ENCODE measurements at places on chromosomes 2 and 18.

DNA sequence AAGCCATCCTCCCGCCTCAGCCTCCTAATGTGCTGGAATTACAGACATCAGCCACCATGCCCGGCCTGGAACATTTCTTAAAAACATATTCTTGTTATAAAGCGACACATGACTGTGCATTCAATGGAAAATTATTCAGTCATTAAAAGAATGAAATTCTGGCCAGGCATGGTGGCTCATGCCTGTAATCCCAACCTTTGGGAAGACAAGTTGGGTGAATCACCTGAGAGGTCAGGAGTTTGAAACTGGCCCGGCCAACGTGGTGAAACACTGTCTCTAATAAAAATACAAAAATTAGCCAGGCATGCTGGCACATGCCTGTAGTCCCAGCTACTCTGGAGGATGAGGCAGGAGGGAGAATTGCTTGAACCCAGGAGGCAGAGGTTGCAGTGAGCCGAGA is 21.6 kb upstream of the RPRD1A start:
- DNase-seq: no peak

DNA sequence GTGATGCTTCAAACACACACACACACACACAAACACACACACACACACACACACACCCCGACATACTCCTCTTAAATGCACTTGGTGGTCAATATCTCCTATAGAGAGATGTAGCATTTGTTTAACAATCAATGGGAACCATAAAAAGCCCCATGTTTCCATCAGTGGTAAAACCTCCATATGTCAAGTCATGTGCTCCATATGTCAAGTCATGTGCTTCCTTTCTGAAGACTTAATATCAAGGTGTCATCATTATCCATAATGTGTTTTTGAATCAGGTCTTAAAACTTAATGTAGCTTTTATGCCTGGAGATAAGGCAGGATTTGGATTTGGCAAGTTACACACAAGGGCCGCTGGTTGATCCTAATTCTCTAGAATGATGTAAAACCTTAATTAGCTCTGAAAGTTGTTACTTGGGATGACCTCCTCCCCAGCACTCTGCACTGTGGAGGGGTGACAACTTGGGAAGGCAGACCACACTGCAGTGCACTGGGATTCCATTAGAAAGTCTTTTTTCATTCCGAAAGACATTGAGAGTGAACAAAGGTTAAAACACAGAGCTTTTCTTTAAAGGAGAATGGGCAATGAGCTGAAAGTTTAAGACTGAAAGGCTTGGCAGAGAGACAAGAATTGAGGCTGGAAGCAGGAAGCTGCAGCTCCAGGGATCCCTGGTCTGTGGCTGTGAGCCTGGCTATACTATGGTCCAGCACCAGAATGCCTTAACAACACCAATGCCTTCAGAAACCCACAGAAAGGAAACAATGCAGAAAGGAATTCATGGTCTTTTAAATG is 26.4 kb downstream of the ALK start:
- DNase-seq: no peak

GRCh38 chr2:165634855-165635254 is 159.2 kb downstream of the GALNT3 start:
- no peak for DNase-seq

GRCh38 chr2:145483854-145484253 is 963.9 kb upstream of the ZEB2 start:
- no peak for DNase-seq

DNA sequence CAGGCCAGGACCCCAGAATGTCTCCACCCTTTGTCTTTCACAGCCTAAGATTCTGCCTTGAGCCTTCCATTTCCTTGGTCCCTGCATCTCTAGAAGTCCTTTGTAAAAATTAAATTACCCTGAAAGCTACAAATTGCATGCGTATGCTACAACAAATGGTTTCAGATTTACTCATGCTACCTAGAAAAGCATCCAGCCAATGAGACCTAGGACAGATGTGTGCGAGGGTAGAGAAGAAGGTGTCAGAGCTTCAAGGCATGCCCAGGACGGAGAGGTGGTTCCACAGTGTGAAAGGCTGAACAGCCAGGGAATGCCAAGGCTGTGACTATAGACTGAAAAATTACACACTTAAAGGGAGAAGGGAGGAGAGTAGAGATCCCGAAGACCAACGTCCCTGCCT is 40.2 kb downstream of the CCBE1 start:
- no peak for DNase-seq
